Fibroblast of skin of left quadriceps (primary cell): ENCODE measurements at places on chromosomes 4 and X.

GRCh38 chrX:66005830-66006449, 33.9 kb downstream of the VSIG4 start:
- DNase-seq = no peak

DNA sequence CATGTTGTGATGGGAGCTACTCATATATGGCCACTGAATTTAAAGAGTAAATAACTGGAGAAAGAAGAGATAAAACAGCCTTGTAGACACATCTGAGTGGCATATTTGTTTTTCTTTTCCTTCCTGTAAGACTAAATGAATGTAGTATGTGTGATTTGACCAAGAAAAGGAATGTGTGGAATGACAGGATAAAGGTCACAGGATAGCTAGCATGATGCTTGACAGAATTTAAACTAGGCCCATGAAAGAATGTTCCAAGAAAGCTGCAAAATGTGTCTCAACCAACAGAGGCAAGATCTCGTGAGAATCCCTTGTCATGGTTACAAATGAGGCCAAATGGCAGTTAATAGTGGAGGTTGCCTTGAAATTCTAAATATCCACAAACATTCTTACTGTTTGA, 137.0 kb downstream of the KCNIP4 start:
- no peak for DNase-seq

DNA sequence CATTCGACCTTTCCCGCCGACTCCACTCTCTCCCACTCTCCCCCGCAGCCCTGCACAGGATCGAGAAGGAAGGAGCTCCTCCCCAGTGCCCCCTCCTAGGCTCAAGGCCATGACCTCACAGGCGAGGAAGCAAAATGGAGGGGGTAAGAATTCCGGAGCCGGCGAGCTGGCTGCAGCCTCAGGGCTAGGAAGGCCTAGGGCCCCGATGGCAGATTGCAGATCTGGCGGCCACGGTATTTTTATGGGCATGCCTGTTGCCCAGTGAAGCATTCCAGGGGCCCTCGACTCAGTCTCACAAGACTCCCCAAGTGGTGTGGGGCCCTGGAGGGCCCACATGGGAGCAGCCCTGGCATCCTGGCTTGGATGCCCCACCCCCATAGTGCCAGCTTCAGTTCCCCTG, 942 bp upstream of the L1CAM start:
- no peak for DNase-seq

DNA sequence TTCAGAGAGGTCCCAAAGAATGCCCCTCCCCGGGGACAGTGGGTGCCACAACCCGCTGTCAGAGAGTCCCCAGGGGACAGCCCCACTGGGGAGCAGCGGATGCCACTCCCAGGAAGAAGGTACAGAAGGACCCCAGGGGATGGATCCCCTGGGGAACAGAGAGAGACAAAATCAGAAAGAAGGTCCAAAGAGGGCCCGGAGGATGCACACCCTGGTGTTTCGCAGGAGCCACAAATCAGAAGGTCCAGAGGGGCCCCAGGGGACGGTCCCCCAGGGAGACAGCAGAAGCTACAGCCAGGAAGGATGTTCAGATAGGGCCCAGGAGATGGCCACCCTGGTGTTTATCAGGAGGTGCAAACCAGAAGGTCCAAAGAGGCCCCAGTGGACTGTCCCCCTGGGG, 1.4 kb downstream of the TEX13D start:
- no peak for DNase-seq

DNA sequence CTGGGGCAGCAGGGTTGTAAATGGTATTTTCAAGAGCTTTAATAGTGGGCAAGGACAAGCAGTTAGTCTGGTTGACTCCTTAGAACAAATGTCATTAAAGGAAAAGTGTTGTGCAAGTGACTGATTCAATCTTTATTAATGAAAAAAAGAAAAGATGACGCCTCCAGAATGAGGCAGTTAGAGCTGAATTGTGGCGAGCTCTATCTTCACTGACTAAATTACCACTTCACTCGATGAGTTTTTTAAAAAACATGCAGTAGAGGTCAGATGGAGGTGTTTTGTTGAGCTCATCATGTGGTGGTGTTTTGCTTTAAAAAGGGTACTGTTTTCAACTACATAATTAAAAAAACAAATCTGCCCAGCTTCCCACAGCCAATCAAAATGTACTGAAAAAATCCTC, 28.1 kb upstream of the TENM3 start:
- no peak for DNase-seq

DNA sequence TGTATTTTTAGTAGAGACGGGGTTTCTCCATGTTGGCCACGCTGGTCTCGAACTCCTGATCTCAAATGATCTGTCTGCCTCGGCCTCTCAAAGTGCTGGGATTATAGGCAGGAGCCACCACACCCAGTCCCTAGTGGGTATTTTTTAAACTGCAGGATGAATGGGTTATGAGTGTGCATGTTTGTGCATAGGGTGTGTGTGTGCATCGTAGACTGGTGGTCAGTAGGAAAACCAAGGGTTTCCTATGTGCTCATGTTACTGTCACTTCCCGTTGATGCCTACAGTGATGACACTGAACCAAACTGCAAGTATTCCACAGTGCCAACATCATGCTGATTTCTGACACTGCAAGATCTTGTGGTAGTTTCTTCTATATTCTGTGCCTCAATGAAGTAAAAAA, 41.1 kb downstream of the DDIT4L start:
- DNase-seq = no peak

DNA sequence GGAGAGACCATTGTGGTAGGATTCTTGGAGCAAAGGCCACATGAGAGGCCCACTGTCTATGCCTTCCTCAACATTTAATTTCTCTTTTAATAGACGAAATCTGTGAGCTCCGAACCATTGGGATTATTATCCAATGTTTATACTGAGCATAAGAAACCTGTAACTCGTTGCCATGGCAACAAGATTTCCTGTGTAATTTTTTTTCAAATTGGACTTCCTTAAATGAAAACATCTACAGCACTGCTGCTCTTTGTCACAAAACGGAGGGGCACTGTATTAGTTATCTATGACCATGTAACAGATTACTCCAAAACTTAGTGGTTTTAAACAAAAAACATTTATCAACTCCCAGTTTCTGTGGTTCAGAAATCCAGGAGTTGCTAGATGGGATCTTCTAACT, 38.7 kb downstream of the PPP1R2C start:
- no peak for DNase-seq

- DNase-seq = no peak
Observed at GRCh38 chr4:11894977-11895376, 466.3 kb upstream of the HS3ST1 start.

- DNase-seq = no peak
Observed at GRCh38 chrX:1450361-1451161, 2.1 kb downstream of the ASMTL start.

DNA sequence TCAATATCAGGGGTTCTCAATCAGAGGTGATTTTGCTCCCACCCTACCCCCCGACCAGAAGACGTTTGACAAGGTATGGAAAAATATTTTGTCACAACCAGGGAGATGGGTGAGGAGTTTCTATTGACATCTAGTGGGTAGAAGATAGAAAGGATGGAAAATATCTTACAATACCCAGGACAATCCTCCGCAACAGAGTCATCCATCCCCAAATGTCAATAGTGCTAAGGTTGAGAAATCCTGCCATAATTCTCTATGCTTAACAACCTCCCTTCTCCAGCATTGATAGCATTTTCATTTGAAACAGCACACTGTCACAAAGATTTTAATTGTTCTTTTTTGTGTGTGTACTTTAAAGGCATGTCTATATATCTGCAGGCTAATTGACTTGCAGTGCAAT, 890.5 kb downstream of the PDHA2 start:
- no peak for DNase-seq

GRCh38 chrX:134801267-134801666, 143.0 kb upstream of the PLAC1 start:
- no peak for DNase-seq

- no peak for DNase-seq
Observed at GRCh38 chr4:70902577-70903290, 565 bp downstream of the MOB1B start.
